ENCODE measurements at places on chromosomes 7 and 10. TPM values are rescaled to one million over a fixed set of nuclear protein-coding genes. Genes with fewer than 3 reads are reported as not detected.

CFAP43 gene
- 1.2 TPM for total RNA-seq

ACBD5 gene
- 14.5 TPM for total RNA-seq

COL1A2 gene
- total RNA-seq: 3,975 TPM

GIMAP8 gene
- total RNA-seq: 0.29 TPM

CUBN gene
- 2.2 TPM for total RNA-seq

CRHR2 gene
- total RNA-seq: not detected

ELOVL3 gene
- total RNA-seq: not detected

LOXL4 gene
- total RNA-seq: 2.0 TPM

CLEC2L gene
- not detected for total RNA-seq

CYP2C19 gene
- 19.7 TPM for total RNA-seq

SLIT1 gene
- under 0.01 TPM for total RNA-seq

UBE2D1 gene
- total RNA-seq: 9.6 TPM

ASZ1 gene
- not detected for total RNA-seq

MRC1 gene
- 38.5 TPM for total RNA-seq

FRMD4A gene
- 14.2 TPM for total RNA-seq

CFAP69 gene
- 16.3 TPM for total RNA-seq

SPAM1 gene
- total RNA-seq: not detected

COBL gene
- total RNA-seq: 8.8 TPM

SLC16A12 gene
- total RNA-seq: 3.1 TPM

PPIF gene
- total RNA-seq: 6.4 TPM

TMEM229A gene
- 15.2 TPM for total RNA-seq

Measured in stomach (tissue), 19 donors.